IMR-90 (cell line): ENCODE measurements at places on chromosomes 5 and 9.
A peak's percentile ranks its signal among the peaks of the same experiment; 100 is the strongest.

- no peak overlapping the region for H3K4me3 ChIP-seq
- no peak overlapping the region for H3K27ac ChIP-seq
- no peaks in the 10 kb centered on the region for H3K36me3 ChIP-seq
- no peak for DNase-seq
Observed at GRCh38 chr9:30711591-30711990, 1672.9 kb upstream of the ACO1 start.

GRCh38 chr5:149885513-149885912, 59.1 kb downstream of the PDE6A start:
- H3K27me3 ChIP-seq: no peaks in the 10 kb centered on the region
- DNase-seq: no peak
- 0 out of 2 replicates have a peak, but pooled peaks cover 4% of the 10 kb centered on the region for H3K4me1 ChIP-seq
- no peak overlapping the region for H3K4me3 ChIP-seq

DNA sequence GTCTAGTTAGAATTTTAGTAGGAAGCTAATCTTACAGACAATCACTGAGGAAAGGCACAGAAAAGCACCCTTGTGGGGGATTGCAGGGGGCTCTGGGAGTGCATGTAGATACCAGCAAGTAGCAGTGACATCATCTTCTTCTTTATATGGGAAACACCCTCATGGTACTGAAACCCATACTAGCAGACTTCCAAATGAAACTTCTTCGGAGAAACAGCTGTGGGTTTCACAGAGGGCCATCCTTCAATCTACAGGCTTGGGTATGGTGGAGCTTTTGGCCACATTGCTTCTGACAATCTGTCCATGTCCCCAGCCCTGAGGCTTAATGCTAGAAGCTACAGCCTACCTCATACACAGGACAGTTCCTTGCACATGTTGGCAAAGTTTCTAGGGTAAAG, 165.2 kb upstream of the NFIB start:
- H3K4me1 ChIP-seq: no peaks in the 10 kb centered on the region
- H3K27me3 ChIP-seq: no peaks in the 10 kb centered on the region
- no peaks in the 10 kb centered on the region for H3K36me3 ChIP-seq
- no peak overlapping the region for H3K4me3 ChIP-seq

GRCh38 chr5:39447968-39448367, 23.2 kb upstream of the DAB2 start:
- no peaks in the 10 kb centered on the region for H3K27me3 ChIP-seq
- H3K27ac ChIP-seq: no peak overlapping the region

- H3K36me3 ChIP-seq: no peaks in the 10 kb centered on the region
- H3K4me3 ChIP-seq: no peak overlapping the region
- no peaks in the 10 kb centered on the region for H3K4me1 ChIP-seq
- peaks cover 28% of the 10 kb centered on the region for H3K27me3 ChIP-seq
- H3K27ac ChIP-seq: no peak overlapping the region
Observed at GRCh38 chr5:174401793-174402192, 322.6 kb upstream of the MSX2 start.

- no peaks in the 10 kb centered on the region for H3K27me3 ChIP-seq
- peaks cover 5% of the 10 kb centered on the region for H3K4me1 ChIP-seq
- peak within 1 kb of the TSS; percentile 96 for H3K27ac ChIP-seq
- no peaks in the 10 kb centered on the region for H3K36me3 ChIP-seq
- DNase-seq: peak; percentile 87
- peak within 1 kb of the TSS; percentile 95 for H3K4me3 ChIP-seq
Observed at GRCh38 chr9:15306757-15307522, at the start of gene TTC39B. TSS of gene TTC39B (minus strand) at chr9:15307216. CDS start at chr9:15307125, 91 bp downstream.

GRCh38 chr5:6941631-6942030, 228.4 kb downstream of the TENT4A start:
- H3K4me1 ChIP-seq: no peaks in the 10 kb centered on the region
- H3K27ac ChIP-seq: no peak overlapping the region
- DNase-seq: no peak
- no peak overlapping the region for H3K4me3 ChIP-seq
- H3K27me3 ChIP-seq: no peaks in the 10 kb centered on the region

GRCh38 chr5:108084105-108084504, 297.8 kb downstream of the FBXL17 start:
- no peaks in the 10 kb centered on the region for H3K27me3 ChIP-seq
- no peaks in the 10 kb centered on the region for H3K4me1 ChIP-seq
- peak; percentile 52 for DNase-seq
- H3K27ac ChIP-seq: no peak overlapping the region
- no peaks in the 10 kb centered on the region for H3K36me3 ChIP-seq
- no peak overlapping the region for H3K4me3 ChIP-seq

GRCh38 chr5:169223595-169223953, 77.4 kb downstream of the SLIT3 start:
- DNase-seq: no peak
- H3K4me3 ChIP-seq: no peak overlapping the region
- H3K36me3 ChIP-seq: no peaks in the 10 kb centered on the region
- no peaks in the 10 kb centered on the region for H3K4me1 ChIP-seq
- no peak overlapping the region for H3K27ac ChIP-seq

- peaks cover 19% of the 10 kb centered on the region for H3K4me1 ChIP-seq
- no peak overlapping the region for H3K4me3 ChIP-seq
- no peaks in the 10 kb centered on the region; the same call in 1 of the 2 replicates for H3K27me3 ChIP-seq
Observed at GRCh38 chr9:16414451-16414850, 456.0 kb downstream of the BNC2 start.

DNA sequence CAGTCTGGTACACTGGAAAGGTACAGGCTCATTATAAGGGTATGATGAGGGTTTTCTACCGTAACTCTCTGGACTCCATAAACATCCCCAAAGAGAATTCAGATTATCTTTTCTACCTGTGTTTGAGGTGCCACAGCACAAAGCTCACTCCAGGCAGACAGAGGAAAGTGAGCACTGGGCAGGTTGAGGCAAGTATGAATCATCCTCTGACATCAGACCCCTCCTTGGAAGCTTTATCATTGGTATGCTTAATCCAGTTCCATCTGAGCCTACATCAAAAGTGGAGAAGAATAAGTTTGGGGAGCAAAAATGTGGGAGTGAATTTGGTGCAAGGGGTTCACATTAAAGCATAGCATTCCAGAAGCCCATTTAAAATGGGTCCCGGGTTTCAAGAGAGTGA, 21.7 kb downstream of the C9orf152 start:
- no peak overlapping the region for H3K27ac ChIP-seq
- H3K36me3 ChIP-seq: no peaks in the 10 kb centered on the region
- no peak overlapping the region for H3K4me3 ChIP-seq
- H3K4me1 ChIP-seq: peaks cover 3% of the 10 kb centered on the region
- peak; percentile 20 for DNase-seq
- H3K27me3 ChIP-seq: no peaks in the 10 kb centered on the region

DNA sequence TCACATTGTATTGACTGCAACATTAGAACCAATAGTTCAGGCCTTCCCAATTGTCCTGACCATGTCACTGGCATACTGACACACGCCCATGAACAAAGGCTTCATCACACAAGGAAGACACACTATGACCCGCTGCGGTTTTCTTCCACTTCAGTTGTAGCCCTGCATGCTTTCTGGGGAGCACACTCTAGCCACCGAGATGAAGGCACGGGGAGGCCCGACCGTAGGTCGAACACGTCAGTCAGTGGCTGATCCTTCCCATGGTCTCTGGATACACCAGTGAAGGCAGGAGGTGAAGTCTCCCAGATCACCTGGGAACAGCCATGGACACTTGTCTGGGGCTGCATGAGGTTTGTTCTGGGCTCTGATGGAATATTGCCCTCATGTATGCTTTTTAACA, 224.7 kb downstream of the FSTL4 start:
- no peak for DNase-seq
- no peak overlapping the region for H3K27ac ChIP-seq
- H3K4me1 ChIP-seq: no peaks in the 10 kb centered on the region
- no peaks in the 10 kb centered on the region for H3K36me3 ChIP-seq

GRCh38 chr9:5563417-5563815, 53.1 kb downstream of the PDCD1LG2 start:
- DNase-seq: no peak
- H3K27me3 ChIP-seq: no peaks in the 10 kb centered on the region

- DNase-seq: no peak
- peaks cover 1% of the 10 kb centered on the region; the same call in 1 of the 2 replicates for H3K4me1 ChIP-seq
- H3K4me3 ChIP-seq: no peak overlapping the region
Observed at GRCh38 chr5:174425271-174425963, 299.0 kb upstream of the MSX2 start.

DNA sequence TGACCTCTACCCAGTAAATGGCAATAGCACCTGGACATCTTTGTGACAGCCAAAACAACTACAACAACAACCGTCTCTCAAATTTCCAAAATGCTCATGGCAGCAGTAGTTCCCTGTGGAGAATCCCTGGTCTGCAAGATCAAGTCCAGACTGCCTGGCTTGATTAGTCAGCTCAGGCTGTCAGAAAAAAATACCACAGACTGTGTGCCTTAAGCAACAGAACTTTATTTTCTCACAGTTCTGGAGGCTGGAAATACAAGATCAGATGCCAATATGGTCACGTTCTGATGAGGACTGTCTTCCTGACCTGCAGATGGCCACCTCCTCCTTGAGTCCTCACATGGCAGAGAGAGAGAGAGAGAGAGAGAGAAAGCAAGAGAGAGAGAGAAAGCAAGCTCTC, 52.3 kb upstream of the MOCS2 start:
- H3K27me3 ChIP-seq: no peaks in the 10 kb centered on the region
- peak; percentile 50 for DNase-seq
- no peaks in the 10 kb centered on the region for H3K4me1 ChIP-seq
- H3K4me3 ChIP-seq: no peak overlapping the region
- no peak overlapping the region for H3K27ac ChIP-seq

- H3K4me3 ChIP-seq: no peak overlapping the region
- no peak overlapping the region for H3K27ac ChIP-seq
- no peaks in the 10 kb centered on the region for H3K27me3 ChIP-seq
- H3K4me1 ChIP-seq: no peaks in the 10 kb centered on the region
- H3K36me3 ChIP-seq: no peaks in the 10 kb centered on the region
- DNase-seq: no peak
Observed at GRCh38 chr5:96595300-96596090, 66.7 kb upstream of the CAST start.

DNA sequence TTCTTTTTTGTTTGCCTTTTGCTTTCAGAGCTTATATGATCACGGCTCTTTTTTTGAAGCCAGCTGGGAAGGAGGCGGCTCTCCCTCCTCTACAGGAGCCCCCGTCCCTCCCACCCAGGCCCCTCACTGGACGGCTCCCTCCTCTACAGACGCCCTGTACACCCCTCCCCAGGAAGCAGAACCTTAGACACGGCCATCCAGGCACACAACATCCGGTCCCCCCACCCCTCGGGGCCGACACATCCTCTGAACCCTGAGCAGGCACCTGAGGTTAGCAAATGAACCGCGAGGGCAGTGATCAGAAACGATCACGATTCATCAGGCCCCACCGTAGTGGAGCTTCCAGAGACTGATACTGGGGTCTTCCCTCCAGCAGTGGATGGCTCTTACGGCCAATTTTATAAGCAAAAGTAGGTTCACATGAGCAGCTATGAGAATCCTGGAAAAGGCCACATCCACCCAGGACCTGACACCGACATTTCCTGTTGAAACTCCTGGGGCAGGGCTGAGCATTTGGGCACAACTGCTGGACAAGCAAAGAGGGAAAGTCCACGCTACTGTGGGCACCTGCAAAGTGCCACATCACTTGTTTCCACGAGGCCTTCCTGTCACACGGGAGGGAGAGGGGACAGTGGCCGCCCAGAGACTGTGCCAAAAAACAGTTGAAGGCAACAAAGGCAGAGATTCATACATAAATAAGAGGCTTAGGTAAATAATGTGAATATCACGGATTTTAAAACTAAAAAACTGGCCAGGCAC, 78.9 kb downstream of the SEMA4D start:
- H3K4me3 ChIP-seq: no peak overlapping the region
- no peak overlapping the region for H3K27ac ChIP-seq
- DNase-seq: no peak
- no peaks in the 10 kb centered on the region; the same call in 1 of the 2 replicates for H3K36me3 ChIP-seq
- H3K4me1 ChIP-seq: peaks cover 14% of the 10 kb centered on the region
- H3K27me3 ChIP-seq: no peaks in the 10 kb centered on the region

GRCh38 chr5:83554133-83554532, 82.6 kb downstream of the VCAN start:
- peaks cover 11% of the 10 kb centered on the region for H3K36me3 ChIP-seq
- DNase-seq: no peak
- peaks cover 23% of the 10 kb centered on the region for H3K4me1 ChIP-seq
- H3K27ac ChIP-seq: no peak overlapping the region
- no peaks in the 10 kb centered on the region for H3K27me3 ChIP-seq

DNA sequence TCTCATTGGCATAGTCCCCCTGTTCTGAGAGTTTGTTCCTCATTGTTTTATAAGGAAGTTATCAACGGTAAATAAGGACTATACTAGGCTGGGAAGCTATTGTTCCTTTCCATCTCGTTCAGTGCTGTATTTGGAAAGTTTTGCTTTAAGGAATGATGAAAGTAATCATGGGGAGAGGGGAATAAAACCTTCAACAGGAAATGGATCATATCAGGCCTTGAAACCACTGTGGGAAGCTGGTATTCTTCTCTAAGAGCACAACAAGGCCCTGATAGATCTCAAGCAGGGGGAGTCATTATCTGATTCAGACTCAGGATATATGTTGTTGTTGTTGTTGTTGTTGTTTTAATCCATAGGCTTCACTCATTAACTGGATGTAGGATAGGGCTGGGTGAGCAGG, 474.5 kb downstream of the ENC1 start:
- H3K4me3 ChIP-seq: no peak overlapping the region
- H3K27ac ChIP-seq: no peak overlapping the region
- DNase-seq: peak; percentile 37
- H3K36me3 ChIP-seq: no peaks in the 10 kb centered on the region
- peaks cover 3% of the 10 kb centered on the region for H3K4me1 ChIP-seq

- no peaks in the 10 kb centered on the region for H3K36me3 ChIP-seq
- H3K4me1 ChIP-seq: no peaks in the 10 kb centered on the region
- no peak for DNase-seq
- no peaks in the 10 kb centered on the region for H3K27me3 ChIP-seq
Observed at GRCh38 chr5:121408778-121409177, 442.9 kb upstream of the FTMT start.

DNA sequence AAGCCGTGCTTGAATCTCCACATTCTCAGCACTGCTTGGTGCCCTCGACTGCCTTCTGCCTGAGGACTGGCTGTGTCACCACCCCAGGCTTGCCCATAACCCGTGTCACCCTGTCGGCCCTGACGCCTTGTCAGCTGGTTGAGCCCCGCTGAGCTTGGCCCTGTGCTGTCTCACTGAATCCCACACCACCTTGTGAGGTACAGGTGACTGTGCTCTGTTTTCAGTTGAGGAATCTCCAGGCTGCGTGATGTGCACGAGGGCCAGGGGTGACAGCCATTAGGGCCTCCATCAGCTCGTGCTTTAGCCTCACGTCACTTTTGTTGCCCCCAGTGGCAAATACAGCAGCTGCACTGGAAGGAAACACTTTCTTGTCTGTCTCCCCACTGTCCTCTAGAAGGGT, 90.7 kb downstream of the CACNA1B start:
- H3K27ac ChIP-seq: no peak overlapping the region
- no peaks in the 10 kb centered on the region for H3K36me3 ChIP-seq
- H3K4me1 ChIP-seq: no peaks in the 10 kb centered on the region
- no peak for DNase-seq
- no peaks in the 10 kb centered on the region for H3K27me3 ChIP-seq
- no peak overlapping the region for H3K4me3 ChIP-seq

DNA sequence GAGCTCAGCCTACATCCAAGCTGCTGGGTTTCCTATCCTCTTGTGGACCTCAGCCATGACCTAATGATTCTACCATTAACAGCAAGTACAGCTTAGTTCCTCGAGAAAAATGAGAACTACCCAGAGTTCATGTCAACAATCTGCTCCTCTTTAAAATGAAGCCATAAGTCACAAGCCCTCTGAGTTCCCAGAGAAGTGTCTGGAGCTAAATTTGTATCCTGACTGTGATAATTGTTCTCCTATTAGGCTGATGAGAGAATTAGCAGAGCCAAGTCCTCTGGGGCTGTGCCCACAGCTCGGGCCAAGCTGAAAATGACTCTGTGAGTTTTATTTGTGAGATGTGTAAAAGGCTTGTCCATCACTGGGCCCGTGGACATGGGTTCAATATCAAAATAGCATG, 145.1 kb upstream of the SMIM23 start:
- H3K4me3 ChIP-seq: no peak overlapping the region
- no peak overlapping the region for H3K27ac ChIP-seq
- DNase-seq: peak; percentile 22
- H3K36me3 ChIP-seq: no peaks in the 10 kb centered on the region
- no peaks in the 10 kb centered on the region for H3K4me1 ChIP-seq
- H3K27me3 ChIP-seq: peaks cover 9% of the 10 kb centered on the region
